ENCODE measurements at places on chromosomes 12 and 14.

GRCh38 chr14:69924201-69924600 is 45.0 kb downstream of the SMOC1 start:
- DNase-seq: no peak

GRCh38 chr14:35879654-35880249 is 53.6 kb downstream of the BRMS1L start:
- DNase-seq: no peak

GRCh38 chr12:124684971-124685688 is 117.7 kb upstream of the NCOR2 start:
- DNase-seq: no peak

DNA sequence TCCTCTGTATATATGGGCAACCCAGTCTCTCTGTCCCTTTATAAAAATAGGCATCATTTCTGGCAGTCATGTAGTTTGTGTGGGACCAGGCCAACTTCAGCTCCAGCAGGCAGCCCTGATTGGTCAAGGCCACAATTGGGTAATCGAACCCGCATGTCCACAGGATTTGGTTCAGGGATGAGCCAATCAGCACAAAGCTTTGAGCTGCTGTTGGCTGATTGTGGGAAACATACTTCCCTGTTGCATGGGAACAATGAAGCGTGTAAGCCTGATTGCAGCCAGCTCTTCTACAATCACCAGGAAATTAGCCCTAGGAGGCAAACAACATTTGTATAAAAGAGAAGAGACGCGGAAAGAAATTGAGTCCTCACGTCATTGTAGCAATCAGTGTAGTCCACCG is 328.6 kb downstream of the PCNX1 start:
- no peak for DNase-seq

DNA sequence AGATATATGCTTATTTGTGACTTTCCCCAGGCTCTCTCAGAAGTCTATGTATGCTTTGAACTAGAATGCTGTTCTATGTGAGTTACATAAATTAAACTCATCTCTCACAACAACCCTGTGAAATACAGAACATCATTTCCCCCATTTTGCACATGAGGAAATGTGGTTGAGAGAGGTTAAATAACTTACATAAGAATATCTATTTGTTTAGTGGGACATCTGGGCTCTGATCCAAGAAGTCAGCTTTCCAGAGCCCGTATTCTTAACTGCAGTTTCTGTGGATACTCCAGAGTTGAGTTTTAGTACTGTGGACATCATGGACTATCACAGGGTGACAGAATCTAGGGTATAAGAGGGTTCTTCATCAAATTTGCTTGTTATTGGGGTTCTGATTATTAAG is 242.5 kb upstream of the ARHGAP5 start:
- DNase-seq: no peak

DNA sequence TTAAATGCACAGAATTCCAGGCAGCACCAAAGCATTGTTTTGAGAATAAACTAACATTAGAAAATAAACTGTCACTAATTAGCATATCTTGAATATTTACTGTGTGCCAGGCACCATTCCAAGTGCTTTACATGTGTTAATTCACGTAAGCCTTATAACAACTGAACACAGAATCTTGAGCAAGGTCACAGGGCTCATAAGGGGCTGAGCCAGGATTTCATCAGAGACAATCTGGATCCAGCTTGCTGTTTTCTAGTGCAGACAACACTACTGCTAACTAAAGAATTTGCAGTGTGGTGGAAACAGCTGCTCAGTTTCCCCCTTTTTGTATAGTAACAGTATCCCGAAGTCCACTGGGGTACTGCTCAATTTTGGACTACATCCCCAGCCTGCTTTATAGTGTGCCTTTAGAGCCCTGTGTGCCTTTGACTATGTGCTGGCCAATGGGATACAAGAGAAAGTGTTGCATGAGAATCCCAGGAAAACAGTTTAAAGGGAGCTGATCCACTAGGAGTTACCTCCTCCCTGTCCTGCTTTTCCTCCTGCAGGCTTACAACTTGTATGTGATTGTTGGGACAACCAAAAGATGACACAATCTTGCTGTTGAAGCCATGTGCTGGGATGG is 36.0 kb upstream of the RMST start:
- no peak for DNase-seq

DNA sequence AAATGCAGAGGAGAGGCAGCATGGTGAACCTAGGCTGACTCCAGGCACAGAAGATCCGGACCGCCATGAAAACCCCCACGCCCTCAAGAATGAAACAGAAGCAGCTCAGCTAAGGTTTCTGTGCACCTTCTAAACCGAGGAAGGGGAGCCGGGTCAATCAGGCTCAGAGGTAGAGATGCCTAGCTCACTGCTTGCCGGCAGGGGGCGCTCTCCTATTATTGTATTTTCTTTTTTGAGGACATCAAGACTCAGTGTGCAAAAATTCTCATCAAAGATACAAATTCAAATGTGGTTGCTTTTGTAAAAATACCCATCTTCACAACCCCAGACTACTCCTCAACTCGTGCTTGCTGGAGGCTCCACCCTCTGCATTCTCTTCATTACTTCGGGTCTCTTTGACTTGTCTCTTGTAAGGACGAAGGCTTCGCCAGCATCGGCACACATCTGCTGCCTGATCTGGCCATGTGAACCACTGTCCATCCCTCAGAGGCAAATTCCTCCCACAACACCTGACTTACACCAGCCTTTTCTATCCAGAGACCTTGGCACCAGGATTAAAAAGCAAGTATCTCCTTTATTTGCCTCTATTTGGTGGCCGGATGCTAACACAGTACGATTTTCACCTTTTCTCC is 33.4 kb upstream of the RNASE3 start:
- DNase-seq: peak; percentile 61

- no peak for DNase-seq
Observed at GRCh38 chr14:72443991-72444441, 449.9 kb downstream of the DPF3 start.

DNA sequence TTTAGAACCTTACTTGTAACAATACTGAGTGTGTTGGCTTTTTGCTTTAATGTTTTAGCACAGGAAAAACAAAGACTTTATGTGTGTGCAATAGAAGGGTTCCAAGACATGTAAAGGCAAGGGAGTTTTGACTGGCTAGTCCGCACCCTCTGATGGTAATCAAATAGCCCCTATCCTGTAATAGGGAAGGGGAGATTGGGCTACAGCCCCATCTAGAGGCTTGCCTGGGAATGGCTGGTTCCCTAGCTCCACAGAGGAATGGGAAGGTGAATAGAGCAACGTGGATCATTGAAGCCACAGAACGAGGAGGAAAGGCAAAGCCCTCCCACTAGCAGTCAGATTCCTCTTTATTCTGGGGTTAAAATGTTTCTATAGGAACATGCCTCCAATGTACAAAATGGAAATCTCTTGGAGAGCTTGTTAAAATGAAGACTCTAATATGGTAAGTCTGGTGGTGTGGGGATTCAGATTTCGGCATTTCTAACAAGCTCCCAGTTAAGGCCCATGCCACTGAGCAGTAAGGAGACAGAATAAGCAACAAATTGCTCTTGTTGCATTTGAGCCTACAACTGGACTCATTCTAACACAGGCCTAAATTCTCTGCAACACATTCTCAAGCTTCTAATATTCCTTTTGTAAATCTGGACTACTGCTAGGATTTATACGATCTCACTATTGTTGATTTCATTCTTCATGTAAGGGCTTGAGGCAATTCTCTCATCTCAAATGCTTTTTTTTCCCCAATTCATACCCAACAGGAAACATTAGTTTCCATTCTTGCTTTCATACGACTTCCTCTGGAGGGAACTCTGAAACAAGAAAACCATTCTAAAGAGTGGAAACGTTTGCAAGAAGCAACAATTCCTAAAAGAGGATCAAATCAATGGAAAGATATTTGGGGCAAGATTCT is 57.1 kb downstream of the NIN start:
- no peak for DNase-seq
